ENCODE measurements at places on chromosomes 2 and 18.

- no peak for DNase-seq
Observed at GRCh38 chr2:106161341-106161740, 32.8 kb downstream of the UXS1 start.

DNA sequence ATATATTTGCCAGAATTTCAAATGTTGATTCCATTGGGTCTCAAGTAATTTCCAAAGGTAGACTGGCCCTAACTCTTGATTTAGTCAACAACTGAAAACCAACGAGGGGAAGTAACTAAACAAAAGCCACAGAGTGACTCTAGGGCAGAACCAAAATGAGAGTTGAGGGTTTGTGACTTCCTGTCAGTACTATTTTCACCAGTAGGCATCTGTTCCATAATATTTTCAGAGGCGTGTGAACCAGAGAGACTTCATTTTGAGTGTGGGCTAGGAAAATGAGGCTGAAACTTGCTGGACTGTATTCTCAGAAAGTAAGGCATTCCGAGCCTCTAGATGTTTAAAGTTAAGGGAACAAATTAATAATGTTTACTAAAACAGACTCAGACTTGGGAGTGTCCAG lies 70.6 kb downstream of the GDF7 start:
- no peak for DNase-seq

GRCh38 chr2:236781933-236782816 lies 212.6 kb downstream of the ACKR3 start:
- DNase-seq: no peak

- no peak for DNase-seq
Observed at GRCh38 chr2:45851576-45852304, 200.3 kb downstream of the PRKCE start.

GRCh38 chr2:177676636-177677035 lies 284.1 kb downstream of the AGPS start:
- DNase-seq: no peak
